ENCODE measurements at places on chromosomes 7 and 10.
A peak's percentile ranks its signal among the peaks of the same experiment; 100 is the strongest.

DNA sequence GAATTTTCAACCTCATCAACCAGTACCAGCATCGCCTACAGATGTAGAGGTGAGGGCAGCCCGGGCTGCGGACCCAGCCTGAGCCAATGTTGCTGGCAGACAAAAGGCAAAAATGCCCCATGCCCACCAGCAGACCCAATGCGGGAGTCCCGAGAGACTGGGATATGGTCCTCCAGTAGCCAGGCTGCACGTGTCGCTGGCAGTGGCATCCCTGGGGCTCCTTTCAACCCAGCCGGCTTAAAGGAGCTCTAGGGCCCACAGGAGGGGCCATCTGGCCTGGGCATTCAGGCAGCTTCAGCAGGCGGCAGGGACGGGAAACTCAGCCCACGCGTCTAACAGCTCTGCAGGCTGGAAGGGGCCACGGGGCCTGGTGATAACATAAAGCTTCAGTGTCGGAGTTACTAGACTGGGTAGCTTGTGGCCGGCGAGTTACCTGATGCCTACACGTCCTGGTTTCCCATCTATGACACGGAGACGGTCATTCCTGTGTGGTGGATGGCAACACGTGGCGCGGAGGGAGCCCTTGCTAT, 70.7 kb downstream of the PROSER2 start:
- no peak for DNase-seq

DNA sequence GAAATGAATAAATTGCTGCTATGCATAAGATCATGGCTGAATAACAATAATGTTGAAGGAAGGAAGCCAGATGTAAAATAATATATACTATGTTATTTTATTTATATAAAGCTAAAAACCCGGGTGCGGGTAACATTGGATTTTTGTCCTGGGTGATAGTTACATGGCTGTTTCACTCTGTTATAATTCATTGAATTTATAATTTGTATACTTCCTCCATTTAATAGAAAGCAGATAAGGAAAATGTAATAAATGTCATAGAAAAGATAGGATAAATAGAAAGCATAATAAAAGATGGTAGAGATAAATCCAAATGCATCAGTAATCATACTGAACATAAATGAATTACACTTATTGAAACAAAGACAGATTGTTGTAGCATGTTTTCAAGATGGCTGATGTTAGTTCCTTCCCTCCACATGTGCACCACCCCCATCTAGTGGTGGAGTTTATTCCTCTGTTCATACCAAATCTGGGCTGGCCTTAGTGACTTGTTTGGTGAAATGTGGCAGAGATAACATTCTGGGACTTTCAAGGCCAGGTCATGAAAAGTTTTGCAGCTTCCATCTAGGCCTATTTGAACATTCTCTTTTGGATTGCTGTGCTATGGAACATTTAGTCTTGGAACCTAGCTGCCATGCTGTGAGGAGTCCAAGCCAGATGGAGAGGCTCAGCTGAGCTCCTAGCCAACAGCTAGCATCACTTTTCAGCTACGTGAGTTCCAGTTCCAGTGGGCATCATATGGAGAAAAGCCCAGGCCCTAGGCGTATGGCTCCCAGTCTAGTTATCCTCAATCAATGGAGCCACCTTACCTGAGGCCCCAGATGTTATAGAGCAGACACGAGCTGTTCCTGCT, 46.9 kb downstream of the AHCYL2 start:
- peak; percentile 61 for DNase-seq

DNA sequence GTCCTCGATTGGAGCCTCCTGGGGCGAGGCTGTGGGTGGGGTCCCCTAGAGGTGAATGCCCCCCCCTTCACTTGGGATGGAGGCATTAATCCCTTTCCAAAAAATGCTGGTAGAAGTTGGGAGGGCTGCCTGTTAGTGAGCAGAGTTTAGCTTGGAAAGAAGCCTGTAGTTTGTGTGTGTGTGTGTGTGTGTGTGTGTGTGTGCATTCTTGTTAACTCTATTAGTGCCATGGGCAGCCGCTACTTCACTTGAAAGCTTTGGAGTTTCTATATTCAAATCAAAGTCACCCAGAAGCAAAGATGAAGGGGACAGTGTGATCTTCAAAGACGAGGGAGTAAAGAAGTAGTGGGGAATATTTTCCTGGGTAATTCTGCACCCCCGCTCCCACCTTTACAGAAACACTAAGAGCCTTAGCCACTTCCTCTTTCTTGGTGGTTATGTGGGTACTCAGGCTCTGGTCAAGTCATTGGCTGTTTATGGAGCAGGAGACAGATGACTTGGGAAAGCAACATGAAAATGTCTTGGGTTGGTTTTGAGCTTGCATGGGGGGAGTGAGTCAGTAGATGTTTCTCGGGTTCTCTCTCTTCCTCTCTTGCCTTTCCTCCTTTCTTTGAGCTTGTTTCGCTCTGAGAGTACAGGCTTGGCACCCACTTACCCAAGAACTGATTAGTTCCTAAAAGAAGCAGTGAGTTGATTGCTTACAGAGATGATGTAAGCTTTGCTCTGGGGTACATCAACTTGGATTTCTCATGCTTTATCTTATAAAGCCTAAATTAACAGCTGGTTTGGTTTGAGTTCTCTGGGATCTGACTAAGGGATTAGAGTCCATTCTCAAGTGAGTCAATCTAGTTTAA, 35.9 kb downstream of the TCF7L2 start:
- DNase-seq, result peak; percentile 71

GRCh38 chr10:6579904-6580278, at the start of gene PRKCQ:
Gene PRKCQ, minus strand, starts transcription at chr10:6580276. Its CDS starts 65,141 bp downstream, at chr10:6515135.
- peak; percentile 52 for DNase-seq

DNA sequence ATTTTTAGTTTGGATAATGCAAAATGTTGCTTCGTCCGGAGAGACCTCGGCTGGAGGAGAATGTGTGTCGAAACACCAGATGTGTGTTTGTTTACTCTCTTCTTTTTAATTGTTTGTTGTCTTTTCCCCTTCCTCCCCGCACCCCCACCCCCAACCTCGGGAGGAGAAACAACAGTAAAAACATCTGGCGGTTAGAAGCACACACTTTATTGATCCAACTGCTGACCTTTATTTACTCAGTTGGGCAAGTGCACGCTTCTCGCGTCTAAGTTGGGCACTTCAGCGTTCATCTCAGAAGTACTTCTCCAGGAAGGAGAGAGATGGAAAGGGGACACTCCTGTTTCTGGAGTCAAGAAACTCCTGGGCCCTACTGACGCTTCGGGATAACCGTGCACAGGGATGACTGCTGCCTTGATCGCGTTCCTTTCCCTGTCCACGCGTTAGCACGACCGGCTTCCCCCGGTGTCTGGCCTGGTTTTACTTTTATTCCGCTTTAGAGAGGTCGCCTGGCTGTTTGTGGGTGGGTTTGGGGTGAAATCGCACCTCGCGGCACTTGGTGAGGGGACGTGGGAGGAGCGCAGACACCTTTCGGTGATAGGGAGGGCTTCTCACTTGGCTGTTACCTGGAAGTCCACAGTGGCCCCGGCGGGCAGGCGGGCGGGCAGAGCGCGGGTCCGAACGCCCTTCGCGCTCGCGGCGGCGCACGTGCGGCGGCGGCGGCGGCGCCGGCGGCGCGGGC, 168.3 kb upstream of the PPP1R3A start:
- peak; percentile 21 for DNase-seq

DNA sequence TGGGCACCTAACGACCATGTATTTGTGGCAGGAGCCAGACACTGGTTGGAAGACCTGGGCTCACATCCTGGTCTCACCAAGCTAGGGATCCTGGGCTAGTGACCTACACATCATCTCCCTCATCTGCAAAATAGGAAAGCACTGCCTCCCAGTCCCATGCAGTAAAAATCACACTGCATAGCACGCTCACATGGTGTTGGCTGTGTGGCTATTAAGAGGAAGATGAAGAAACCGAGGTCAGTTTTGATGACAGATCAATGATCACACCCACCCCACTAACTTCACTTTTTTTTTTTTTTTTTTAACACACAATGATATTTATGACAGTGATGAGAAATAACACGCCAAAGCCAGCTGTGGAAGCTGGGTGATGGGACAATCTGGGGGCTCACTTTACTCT, 146.5 kb downstream of the RNF216 start:
- no peak for DNase-seq

GRCh38 chr10:36771725-36772124, 353.7 kb upstream of the ANKRD30A start:
- DNase-seq, result no peak

GRCh38 chr10:77393821-77394501, 243.6 kb downstream of the KCNMA1 start:
- DNase-seq, result no peak

- DNase-seq, result peak; percentile 68
Observed at GRCh38 chr7:17307000-17307399, 8.5 kb downstream of the AHR start.

GRCh38 chr7:132866144-132866531, 215.8 kb downstream of the CHCHD3 start:
- DNase-seq, result peak; percentile 14

DNA sequence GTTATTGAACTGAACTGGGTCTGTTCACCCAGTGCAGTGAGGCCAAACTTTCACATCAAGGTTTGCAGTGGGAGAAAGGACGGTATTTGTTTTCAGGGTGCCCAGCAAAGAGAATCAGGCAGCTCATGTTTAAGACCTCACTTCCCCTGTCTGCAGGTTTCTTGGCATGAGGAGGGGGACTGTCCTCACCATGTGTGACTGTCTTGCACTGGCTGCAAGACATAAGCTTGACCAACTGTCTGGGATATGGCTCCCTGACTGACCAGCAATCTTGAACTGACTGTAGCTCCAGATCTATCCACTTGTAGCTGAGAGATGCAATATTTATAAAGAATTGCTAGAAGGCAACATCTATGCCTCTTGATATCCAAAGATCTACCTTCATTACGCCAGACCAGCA, 39.9 kb downstream of the RAMP3 start:
- DNase-seq, result no peak

DNA sequence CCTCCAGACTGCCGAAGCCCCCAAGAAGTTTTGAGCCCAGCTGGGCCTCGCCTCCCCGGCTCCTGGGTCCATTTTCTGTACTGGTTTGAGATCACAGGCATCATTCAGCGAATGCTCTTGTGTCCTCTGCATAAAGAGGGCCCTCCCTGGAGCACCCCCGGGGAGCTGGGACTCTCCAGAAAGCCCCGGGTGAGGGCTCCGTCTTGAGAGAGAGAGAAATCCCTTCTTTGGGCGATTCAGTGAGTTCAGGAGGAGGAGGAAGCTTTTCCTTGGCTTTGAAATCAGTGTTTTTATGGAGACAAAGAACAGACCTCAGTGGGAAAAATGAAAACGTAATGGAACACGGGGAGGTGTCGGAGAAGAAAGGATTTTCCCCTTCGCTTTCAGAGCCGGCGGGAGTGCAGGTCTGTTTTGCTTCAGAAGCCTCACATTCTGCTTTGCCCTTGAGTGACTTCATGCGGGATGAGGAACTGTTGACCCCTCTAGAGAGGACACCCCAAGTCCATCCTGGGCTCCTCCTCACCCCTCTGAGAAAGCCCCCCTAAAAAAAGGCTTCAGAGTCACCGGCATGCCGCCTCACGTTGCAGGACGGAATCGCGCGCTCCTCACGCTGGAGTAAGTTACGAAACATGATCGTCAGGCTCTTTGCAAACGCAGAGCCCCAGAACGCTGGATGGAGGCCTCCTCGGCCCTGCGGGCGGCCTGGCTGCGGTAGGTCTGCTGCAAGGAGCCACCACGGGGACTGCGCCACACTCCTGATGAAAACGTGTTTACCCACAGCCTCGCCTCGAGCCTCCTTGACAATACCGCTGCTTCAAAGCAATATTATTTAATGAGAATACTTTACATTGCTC, 8.5 kb upstream of the AP5Z1 start:
- DNase-seq, result no peak

DNA sequence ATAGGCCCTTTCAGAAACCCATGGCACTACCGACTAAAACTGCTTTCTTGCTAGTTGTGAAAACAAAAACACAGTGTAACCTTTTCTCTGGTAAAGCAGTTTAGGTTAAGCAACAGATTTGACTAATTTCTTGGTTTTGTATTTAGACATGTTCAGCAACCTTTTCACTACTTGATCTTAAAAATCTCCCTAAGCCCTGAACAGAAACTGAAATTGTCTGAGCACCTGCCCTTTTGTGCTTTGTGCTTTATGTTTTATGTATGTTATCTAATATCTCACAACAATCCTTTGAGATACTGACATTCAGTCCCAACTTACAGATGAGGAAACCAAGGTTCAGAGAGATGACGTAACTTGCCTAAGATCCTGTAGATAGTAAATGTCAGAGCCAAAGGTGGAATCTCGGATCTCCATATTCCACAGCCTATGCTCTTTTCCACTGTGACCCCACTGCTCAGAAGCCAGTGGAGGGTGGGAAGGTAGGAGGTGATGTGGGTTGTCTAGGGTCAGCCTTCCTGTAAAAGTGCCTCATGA, 146.6 kb downstream of the LCOR start:
- no peak for DNase-seq

- no peak for DNase-seq
Observed at GRCh38 chr10:21944727-21945386, 58.7 kb downstream of the DNAJC1 start.

DNA sequence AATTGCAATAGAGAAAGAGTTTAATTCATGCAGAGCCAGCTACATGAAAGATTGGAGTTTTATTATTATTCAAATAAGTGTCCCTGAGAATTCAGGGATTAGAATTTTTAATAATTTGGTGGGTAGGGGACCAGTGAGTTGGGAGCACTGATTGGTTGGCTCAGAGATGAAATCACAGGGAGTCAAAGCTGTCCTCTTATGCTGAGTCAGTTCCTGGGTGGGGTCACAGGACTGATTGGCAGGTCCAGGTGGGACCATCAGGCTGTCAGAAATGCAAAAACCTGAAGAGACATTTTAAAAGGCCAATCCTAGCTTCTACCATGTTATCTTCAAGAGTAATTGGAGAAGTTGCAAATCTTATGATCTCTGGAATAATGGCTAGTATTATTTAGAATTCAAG, 56.0 kb upstream of the KAT6B start:
- DNase-seq, result no peak
